ENCODE measurements at places on chromosomes 11 and 22.

- DNase-seq, result no peak
These were observed 4.4 kb downstream of the POLA2 start for GRCh38 chr11:65266210-65266609.

GRCh38 chr22:47289336-47289985, 527.0 kb downstream of the TBC1D22A start:
- no peak for DNase-seq

DNA sequence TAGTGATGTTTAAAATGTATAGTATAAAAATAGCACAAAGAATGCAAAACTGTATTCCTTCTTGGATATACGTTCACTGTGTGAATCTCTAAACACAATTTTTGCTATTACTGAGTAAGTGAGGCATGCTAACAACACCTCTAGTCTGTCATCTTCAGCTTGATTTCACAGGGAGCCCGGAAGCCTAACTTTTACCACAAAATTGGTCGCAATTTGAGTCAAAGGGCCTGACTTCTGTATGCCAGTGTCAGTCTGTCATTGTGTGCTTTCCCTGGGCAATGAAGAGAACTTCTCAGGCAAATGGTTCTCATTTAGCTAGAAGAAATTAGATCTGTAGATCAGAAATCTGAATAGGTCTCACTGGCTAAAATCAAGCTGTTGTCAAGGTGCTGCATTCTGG, 1059.5 kb downstream of the FAM181B start:
- DNase-seq, result no peak

- DNase-seq, result no peak
These were observed 1.4 kb downstream of the ARHGAP20 start for GRCh38 chr11:110710628-110711381.

Data from SHP77 treated with DMSO at 0.1 percent for 48 hours (cell line).